Stimulated activated CD4-positive, alpha-beta T cell treated with anti-CD3 and anti-CD28 coated beads, Interleukin-1b, Interleukin-23, amount 100 ng/mL, for 1 hour (primary cell): ENCODE measurements at places on chromosomes 2 and 18.

- DNase-seq, result no peak
These were observed 131.7 kb downstream of the KLHL29 start for GRCh38 chr2:23516520-23517256.

- DNase-seq, result no peak
These were observed 41.2 kb downstream of the CNGA3 start for GRCh38 chr2:98387478-98387877.

DNA sequence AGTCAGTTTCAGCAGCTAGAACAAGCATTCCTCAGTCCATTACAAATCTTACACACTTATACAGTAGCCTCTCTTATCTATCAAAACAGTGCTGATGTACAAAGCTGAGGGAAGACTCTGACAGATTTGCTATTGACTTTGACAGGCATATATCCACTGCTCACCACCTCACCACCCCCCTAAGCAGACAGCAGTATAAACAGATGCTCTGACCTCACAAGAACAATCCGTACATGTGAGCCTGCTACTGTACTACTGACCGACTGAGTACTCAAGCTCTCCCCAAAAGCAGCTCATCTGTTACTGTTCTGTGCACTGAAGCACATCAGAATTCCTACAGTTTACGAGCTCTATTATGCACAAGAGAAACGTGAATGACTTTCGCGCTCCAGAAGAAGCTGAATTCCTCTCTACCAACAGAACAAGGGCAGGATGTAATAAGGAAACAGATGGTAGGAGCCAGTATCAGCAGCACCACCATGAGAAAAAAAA, 95.6 kb upstream of the PDE1A start:
- no peak for DNase-seq

- DNase-seq, result no peak
These were observed 94.5 kb upstream of the UPP2 start for GRCh38 chr2:158006961-158007719.

GRCh38 chr2:16304876-16305590, 360.6 kb downstream of the CYRIA start:
- DNase-seq, result no peak
